ENCODE measurements at places on chromosomes 2 and 18. TPM values are rescaled to one million over a fixed set of nuclear protein-coding genes. Genes with fewer than 3 reads are reported as not detected.

DNA sequence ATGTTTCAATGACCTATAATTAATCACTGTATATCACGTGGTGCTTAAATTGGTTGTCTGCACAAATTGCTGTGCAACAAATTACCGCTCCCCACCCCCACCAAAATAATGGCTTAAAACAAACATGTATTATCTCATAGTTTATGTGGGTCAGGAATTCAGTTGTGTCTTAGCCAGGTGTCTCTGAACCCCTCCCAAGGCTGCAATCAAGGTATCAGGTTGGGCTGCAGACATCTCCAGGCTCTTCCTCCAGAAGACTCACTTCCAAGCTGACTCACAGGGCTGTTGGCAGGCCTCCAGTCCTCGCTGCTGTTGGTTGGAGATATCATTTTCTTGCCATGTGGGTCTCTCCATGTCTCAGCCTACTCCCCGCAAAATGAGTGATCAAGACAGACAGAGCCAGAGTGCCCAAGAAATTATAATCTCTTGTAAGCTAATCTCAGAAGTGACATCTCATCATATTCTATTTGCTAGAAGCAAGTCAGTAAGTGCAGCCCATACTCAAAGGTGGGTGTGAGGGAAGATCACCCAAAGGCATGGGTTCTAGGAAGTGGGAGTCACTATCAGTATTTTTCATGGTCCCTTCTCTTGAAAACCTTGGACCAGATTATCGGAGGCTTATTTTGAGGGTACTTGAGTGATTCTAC is 38.4 kb downstream of the SPC25 start:
- peak; percentile 14 for DNase-seq

DNA sequence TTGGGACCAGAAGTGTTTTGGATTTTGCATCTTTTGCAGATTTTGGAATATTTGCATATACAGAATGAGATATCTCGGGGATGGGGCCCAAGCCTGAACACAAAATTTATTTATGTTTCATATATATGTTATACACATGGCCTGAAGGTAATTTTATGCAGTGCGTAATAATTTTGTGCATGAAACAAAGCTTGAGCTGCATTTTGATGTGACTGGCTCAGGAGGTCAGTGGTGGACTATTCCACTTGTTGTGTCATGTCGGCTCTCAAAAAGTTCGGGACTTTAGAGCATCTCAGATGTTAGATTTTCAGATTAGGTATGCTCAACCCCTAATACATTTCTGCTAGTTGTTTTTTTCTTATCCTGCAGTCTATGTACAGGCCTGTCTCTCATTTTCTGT is 145.4 kb downstream of the FAM210A start:
- DNase-seq, result no peak

TWIST2 gene
- not detected for total RNA-seq

CIB4 gene
- not detected for total RNA-seq

- DNase-seq, result no peak
Observed at GRCh38 chr18:62660691-62661090, 54.6 kb upstream of the PHLPP1 start.

DNA sequence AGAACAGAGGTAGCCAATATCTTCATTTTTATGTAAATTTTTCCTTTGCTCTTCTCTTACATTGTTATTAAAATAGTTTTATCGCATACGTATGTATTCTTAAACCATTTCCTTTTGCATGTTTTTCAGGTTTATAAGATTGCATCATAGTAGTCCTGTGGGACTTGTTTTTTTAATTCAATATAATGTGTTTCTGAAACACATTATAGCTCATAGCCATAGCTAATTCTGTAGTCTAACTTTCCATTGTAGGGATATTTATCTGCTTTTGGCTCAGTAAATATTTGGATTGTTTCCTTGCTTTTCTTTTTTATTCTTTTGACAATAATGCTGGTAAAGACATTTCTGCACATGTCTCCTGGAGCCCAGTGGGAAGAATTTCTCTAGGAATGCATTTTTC is 484.3 kb downstream of the PTPRM start:
- no peak for DNase-seq

SMYD1 gene
- not detected for total RNA-seq

- DNase-seq, result no peak
Observed at GRCh38 chr2:40384714-40385113, 67.2 kb downstream of the SLC8A1 start.

GRCh38 chr2:187749804-187750431 is 195.7 kb upstream of the TFPI start:
- no peak for DNase-seq

OSR1 gene
- total RNA-seq, result 2.6 TPM

GRCh38 chr2:69181806-69182427 is 168.9 kb downstream of the ANTXR1 start:
- DNase-seq, result no peak

SPP2 gene
- not detected for total RNA-seq

TUBB8B gene
- not detected for total RNA-seq

GRHL1 gene
- total RNA-seq, result 9.1 TPM

ACOXL gene
- 0.06 TPM for total RNA-seq

GRCh38 chr2:48170281-48170680 is 264.0 kb upstream of the FBXO11 start:
- DNase-seq, result no peak

IL1R1 gene
- 1.5 TPM for total RNA-seq

DNA sequence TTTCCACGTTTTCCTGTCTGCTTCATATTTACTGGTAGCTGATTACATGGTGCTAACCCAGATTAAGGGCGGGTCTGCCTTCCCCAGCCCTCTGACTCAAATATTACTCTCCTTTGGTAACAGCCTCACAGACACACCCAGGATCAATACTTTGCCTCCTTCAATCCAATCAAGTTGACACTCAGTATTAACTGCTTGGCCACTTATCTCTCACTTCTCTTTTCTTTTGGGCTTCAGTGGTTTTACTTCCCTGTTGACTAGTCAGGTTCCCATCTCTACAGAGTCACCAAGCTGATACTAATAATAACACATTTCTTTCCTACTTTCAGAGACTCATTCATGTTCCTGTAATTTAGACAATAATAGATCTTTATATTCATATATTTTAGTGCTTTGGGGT is 302.2 kb upstream of the MAP2 start:
- DNase-seq, result no peak

RGPD3 gene
- total RNA-seq, result 0.03 TPM

CD28 gene
- total RNA-seq, result not detected

WNT10A gene
- 6.5 TPM for total RNA-seq

ACMSD gene
- total RNA-seq, result 3.8 TPM

- DNase-seq, result no peak
Observed at GRCh38 chr18:79480171-79481045, 84.7 kb downstream of the NFATC1 start.

DNA sequence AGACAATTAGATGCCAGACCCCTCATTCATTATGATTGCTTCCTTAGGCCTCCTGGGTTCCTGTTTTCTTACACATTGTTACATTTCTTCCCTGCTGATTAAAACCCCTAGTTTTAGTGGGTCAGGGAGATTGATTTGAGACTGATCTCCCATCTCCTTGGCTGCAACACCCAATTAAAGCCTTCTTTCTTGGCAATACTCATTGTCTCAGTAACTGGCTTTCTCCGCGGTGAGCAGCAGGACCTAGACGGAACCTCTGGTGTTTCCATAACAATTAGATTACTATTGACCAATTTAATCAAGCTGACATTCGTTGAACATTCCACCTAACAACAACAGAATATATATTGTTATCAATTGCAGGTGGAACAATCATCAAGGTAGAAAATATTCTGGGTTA is 1676.4 kb upstream of the SLC39A10 start:
- no peak for DNase-seq

DNA sequence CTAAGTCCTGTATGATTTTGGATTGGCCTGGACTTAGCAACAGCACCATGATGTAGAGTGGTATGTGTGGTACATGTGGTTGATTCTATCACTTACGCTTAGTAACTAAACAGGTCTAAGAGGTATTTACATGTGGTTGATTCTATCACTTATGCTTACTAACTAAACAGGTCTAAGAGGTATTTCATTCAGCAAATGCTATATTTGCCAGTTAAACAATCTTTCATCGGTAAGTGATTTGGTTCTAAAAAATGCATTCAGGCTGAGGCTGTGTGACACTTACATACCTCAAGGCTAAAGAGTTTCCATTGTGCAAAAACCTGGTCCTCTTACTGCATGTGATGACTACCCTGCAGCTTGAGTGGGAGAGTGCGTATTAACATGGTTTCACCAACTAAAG is 13.1 kb downstream of the EIF4E2 start:
- no peak for DNase-seq

AGFG1 gene
- 64.9 TPM for total RNA-seq

DNA sequence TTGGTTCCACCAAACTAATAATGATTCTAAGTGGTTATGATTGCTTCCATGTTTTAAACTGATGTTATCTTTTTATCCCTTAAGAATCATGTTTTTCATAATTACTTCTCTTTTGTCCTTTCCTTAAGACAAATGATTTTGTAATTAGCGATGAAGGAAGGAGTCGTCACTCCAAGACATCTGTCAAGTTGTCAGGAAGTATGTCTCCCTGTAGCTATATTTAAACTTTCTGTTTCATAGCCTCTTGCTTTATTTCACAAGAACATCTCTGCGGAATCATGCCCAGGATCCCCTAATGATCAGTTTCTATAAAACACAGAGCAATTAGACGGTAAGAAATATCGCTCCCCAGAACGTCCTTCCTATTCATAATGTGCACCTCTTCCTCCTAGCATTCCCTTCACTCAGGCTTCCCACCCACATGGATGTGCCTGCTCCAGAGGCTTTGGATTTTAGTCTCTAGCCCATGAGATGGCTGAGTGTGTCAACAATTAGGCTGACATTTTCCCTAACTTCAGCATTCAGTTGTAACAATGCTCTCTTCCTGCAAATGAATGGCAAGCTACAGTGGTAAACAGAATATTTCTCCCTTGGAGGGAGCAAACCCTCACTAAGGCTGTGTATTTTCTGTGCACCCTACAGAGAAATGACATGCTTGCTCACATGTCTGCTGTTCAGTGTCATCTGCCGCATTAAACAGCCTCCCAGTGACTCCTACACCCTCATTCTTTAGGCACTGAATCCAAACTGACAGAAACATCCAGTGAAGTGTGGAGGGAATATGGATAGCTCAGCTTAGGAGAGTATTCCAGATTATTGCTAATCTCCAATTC is 879.6 kb upstream of the CELF4 start:
- DNase-seq, result no peak

GRCh38 chr2:63648632-63649031 is 59.9 kb downstream of the MDH1 start:
- DNase-seq, result no peak

DNA sequence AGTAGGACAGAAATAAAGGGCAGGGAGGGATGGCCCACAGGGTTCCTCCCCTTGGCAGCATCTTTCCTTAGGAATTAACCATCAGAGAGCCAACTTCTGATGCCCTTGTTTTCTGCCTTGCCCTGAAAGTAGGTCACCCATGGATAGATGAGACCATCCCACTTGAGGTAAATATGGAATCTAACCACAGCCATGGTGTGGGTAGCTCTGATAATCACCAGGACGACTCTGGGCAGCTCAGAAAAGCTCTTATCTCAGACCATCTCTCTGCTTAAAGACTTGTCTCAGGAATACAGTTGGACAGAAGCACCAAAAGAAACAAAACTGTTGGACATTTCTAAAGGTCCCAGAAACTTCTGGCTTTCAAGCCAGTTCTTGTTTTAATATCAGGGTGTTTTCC is 101.4 kb upstream of the CELF4 start:
- no peak for DNase-seq

TSHZ1 gene
- 9.2 TPM for total RNA-seq

GRCh38 chr2:43853141-43854081 is 14.6 kb downstream of the ABCG8 start:
- no peak for DNase-seq
